Mesothelial cell of epicardium (in vitro differentiated cells): ENCODE measurements at places on chromosomes 5 and 9. TPM values are rescaled to one million over a fixed set of nuclear protein-coding genes. Genes with fewer than 3 reads are reported as not detected.
A peak's percentile ranks its signal among the peaks of the same experiment; 100 is the strongest.

The PIP5KL1 gene
- total RNA-seq, result 7.6 to 9.0 TPM (median 8.2 TPM) in 3 replicates

The GPR107 gene
- total RNA-seq, result 67.4 to 68.5 TPM (median 68.0 TPM) in 3 replicates

The SLC26A2 gene
- total RNA-seq, result 15.4 to 16.5 TPM (median 15.9 TPM) in 3 replicates

GRCh38 chr5:154485096-154485491, 7.1 kb upstream of the HAND1 start:
- H3K4me1 ChIP-seq, result peaks cover 83% of the 10 kb centered on the region
- DNase-seq, result no peak
- H3K27me3 ChIP-seq, result peaks cover 59% of the 10 kb centered on the region
- peak overlapping the region; percentile 91 for H3K27ac ChIP-seq

- no peaks in the 10 kb centered on the region for H3K36me3 ChIP-seq
- H3K4me1 ChIP-seq, result peaks cover 5% of the 10 kb centered on the region
- DNase-seq, result peak; percentile 20
- H3K27ac ChIP-seq, result no peak overlapping the region
- no peaks in the 10 kb centered on the region for H3K27me3 ChIP-seq
Measured at GRCh38 chr5:150117945-150118560, 31.7 kb upstream of the CSF1R start.

DNA sequence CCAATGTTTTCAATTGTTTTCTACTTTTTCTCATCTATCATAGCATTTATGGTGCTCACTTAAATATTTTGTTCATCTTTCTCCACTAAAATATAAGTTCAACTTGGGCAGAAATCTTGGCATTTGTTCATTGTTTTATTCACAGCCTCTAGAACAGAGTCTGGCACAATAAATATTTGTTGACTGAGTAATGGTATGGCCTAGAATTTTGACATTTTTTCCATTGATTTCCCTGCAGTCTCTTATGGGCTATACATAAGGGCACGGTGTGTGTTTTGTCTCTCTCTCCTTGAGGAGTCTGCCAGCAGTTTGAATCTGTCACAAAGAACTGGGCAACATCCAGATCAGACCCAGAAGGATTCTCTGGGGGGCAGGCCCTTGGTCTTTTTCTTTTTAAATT, 379.7 kb downstream of the TMEM38B start:
- H3K36me3 ChIP-seq, result no peaks in the 10 kb centered on the region
- H3K4me1 ChIP-seq, result no peaks in the 10 kb centered on the region
- DNase-seq, result no peak

DNA sequence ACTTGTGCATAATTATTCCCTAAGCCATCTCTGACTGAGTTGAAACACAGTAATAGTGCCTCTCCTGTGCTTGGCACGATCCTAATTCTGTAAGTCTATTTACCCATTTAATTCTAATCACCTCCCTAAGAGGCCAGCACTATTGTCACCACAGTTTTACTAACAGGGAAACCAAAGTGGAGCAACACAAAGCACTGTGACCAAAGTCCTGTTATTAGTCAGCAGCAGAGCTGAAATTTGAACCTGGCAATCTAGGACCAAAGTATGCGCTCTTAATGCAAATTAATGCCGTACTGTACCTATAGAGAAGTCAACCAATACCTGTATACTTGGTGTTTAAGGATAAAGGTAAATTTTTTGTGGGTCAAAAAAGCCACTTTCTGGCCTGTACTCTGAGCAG, 77.1 kb upstream of the CNTLN start:
- H3K36me3 ChIP-seq, result no peaks in the 10 kb centered on the region
- no peak overlapping the region for H3K27ac ChIP-seq
- no peaks in the 10 kb centered on the region for H3K27me3 ChIP-seq
- H3K4me1 ChIP-seq, result no peaks in the 10 kb centered on the region

DNA sequence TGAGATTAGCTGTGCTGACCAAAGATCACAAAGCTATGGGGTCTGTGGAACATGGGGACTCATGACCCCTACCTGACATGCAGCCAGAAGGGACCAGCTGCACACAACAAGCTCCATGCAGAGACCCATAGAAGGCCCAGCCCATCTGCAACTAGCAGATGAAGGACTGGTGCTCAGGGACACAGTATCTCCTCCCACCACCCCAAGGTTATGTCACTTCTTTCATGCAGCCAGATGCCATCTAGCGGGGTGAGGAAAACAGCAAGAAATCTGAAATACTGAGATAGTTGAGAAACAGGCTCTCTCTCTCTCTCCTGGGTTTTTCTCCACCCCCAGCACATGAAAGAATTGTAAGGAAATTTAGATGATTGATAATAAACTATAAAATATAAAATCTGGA, 161.3 kb upstream of the DAPK1 start:
- DNase-seq, result no peak
- H3K4me1 ChIP-seq, result peaks cover 31% of the 10 kb centered on the region
- no peaks in the 10 kb centered on the region for H3K36me3 ChIP-seq
- no peak overlapping the region for H3K4me3 ChIP-seq
- no peaks in the 10 kb centered on the region for H3K27me3 ChIP-seq

DNA sequence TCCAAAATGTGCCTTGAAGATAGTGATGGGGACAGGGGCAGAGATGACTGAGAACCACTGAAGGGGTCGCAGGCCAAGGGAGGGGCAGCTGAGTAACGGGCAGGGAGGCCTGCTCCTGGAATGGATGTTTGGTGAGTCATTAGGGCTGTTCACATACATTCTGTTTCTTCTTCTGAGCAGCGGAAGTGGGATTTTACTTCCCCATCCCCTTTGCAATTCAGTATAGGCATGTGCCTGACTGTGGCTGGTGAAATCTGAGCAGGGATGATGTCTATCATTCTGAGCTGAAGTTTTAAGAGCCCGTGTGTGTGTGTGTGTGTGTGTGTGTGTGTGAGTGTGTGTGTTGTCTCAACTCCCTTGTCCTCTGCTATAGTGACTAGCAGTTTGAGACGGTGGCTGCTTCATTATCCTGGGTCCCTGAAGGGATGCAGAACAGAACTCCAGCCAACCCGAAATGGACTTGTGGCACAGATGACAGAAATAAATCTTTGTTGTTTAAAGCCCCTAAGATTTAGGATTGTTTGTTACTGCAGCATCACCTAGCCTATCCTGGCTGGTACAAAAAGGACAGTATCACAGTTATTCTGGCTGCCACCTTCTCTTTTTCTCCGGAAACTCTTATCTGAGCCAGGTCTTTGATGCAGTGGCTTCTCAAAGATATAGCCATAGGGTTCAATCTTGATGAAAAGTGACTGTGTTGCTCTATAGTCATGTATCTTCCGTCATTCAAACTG, 29.2 kb upstream of the TGFBI start:
- H3K27me3 ChIP-seq, result peaks cover 6% of the 10 kb centered on the region
- peaks cover 42% of the 10 kb centered on the region for H3K4me1 ChIP-seq
- H3K27ac ChIP-seq, result no peak overlapping the region
- DNase-seq, result no peak
- no peaks in the 10 kb centered on the region for H3K36me3 ChIP-seq

DNA sequence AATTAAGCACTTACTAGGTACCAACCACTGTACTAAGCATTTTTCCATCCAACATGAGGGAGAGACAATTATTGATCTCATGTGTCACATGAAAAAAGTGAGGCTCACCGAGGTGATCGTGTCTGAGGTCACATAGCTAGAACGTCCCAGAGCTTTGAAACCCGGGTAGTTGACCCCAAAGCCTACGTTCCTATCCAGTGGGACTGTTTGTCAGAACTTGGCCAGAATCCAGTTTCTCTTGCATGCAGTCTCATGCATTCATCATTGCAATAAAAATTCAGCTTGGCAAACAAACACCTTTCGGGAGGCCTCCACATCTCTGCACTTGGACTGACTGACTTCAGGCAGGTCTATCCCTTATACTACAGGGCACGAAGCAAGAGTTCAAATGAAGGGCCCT, 23.4 kb upstream of the FAT2 start:
- no peaks in the 10 kb centered on the region for H3K27me3 ChIP-seq
- H3K4me3 ChIP-seq, result no peak overlapping the region
- H3K36me3 ChIP-seq, result no peaks in the 10 kb centered on the region
- H3K27ac ChIP-seq, result no peak overlapping the region

DNA sequence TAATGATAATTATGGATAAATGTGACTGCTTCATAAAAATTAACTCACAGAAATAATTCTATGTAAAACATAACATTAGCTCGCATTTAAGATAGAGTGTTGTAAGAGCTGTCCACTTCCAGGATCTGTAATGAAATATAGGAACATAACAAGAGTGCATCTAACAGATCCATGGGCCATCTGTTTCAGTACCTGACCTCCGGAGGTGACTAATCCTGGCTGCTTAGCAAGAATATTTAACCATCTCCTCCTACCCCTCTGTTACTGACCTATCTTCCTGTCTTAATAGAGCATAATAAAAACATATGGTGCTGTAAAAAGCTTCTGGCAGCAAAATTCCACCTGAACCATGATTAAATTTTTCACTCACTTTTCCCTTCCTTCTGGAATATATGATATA, 7.1 kb downstream of the PLCXD3 start:
- H3K27me3 ChIP-seq, result peaks cover 47% of the 10 kb centered on the region
- H3K4me1 ChIP-seq, result no peaks in the 10 kb centered on the region
- no peak for DNase-seq
- H3K27ac ChIP-seq, result no peak overlapping the region

DNA sequence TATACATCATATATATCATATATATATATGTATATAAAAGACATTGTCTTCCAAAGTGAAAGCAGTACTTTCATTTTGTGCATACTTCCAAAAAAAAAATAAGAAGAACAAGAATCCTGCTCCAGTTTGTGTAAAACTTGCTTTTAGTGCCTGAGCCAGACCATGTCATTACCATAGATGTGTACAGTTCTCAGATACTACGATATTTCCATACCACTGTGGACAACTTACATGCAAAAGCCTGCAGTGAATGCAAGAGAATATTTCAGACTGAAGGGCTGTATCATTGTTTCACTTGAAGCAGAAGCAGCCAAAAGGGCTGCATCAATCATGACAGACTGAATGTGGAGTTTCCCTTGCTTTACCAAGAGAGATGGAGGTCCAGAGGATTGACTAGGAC, 72.6 kb upstream of the CYLC2 start:
- H3K36me3 ChIP-seq, result no peaks in the 10 kb centered on the region
- no peaks in the 10 kb centered on the region for H3K27me3 ChIP-seq
- H3K4me3 ChIP-seq, result no peak overlapping the region
- no peak overlapping the region for H3K27ac ChIP-seq
- DNase-seq, result no peak
- H3K4me1 ChIP-seq, result no peaks in the 10 kb centered on the region

- peaks cover 1% of the 10 kb centered on the region for H3K36me3 ChIP-seq
- no peak overlapping the region for H3K4me3 ChIP-seq
- peak overlapping the region; percentile 91 for H3K27ac ChIP-seq
Measured at GRCh38 chr9:114180696-114181606, 25.6 kb downstream of the COL27A1 start.
